ENCODE measurements at places on chromosomes 13 and 19.

GRCh38 chr19:58353717-58354477, 605 bp upstream of the A1BG start:
- DNase-seq, result no peak

GRCh38 chr19:1105008-1105872, 1.4 kb downstream of the GPX4 start:
- no peak for DNase-seq

GRCh38 chr19:18281082-18282020, at the start of gene JUND:
Gene JUND (minus strand): TSS chr19:18281622. CDS start chr19:18281484, 138 bp downstream.
- peak; percentile 96 for DNase-seq

DNA sequence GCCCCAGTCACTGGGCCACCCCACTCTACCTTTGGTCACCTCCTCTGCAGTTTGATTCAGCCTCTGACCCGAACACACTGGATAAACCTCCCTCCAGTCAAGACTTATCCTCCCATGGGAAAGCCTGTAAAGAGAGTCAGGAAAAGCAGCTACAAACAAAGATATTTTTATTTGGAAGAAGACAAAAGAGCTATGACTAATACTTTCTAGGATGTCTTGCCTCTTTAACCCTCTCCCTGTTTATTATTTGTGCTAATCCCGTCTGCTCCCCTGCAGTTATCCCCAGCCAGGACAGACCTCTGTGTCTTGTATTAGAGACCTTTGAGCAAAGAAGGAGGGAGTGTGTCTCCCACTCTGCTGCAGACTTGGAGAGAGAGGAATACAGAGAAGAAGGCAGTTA, 178.3 kb downstream of the EFNB2 start:
- no peak for DNase-seq

GRCh38 chr19:4904481-4904880, 1.8 kb upstream of the ARRDC5 start:
- no peak for DNase-seq

- no peak for DNase-seq
Observed at GRCh38 chr19:38455031-38455430, 21.5 kb downstream of the RYR1 start.

DNA sequence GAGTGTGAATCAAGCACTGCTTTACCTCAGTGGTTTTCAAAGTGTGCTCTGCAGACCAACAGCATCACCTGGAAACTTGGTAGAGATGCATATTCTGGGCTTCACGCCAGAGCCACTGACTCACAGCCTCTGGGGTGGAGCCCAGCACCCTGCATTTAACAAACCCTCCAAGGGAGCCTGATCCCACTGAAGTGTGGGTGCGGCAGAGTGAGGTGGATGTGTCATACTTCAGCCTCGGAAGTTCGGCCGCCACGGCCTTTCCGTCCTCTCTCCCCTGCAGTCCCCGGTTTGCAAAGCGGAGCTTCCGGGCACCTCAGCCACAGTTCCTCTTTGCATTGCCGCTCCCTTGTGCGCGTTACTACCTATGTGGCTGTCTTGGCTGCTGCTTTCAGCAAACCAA, 33.3 kb upstream of the MICU2 start:
- peak; percentile 96 for DNase-seq

GRCh38 chr19:45764945-45765701, 3.9 kb downstream of the SIX5 start:
- DNase-seq, result no peak

- DNase-seq, result no peak
Observed at GRCh38 chr19:55537741-55538111, 793 bp upstream of the SBK2 start.

DNA sequence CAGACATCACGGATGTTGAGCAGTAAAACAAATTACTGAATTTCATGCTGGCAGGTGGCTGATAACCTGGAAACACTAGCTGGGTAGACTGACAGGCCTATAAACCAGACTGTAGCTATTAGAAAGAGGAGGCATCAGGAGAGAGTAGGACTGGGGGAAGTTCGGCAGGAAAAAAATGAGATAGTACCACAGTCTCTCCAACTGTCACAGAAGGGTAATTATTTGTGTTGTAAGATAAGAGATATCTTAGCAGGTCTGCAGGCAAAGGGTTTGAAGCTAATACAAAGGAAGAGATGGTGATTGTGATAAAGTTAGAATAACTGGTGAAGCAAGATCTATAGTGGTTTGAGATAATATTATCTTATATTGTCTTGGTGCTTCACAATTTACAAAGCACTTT, 41.7 kb downstream of the MIPEP start:
- no peak for DNase-seq

- no peak for DNase-seq
Observed at GRCh38 chr19:35120898-35121297, 5.3 kb downstream of the FXYD3 start.

DNA sequence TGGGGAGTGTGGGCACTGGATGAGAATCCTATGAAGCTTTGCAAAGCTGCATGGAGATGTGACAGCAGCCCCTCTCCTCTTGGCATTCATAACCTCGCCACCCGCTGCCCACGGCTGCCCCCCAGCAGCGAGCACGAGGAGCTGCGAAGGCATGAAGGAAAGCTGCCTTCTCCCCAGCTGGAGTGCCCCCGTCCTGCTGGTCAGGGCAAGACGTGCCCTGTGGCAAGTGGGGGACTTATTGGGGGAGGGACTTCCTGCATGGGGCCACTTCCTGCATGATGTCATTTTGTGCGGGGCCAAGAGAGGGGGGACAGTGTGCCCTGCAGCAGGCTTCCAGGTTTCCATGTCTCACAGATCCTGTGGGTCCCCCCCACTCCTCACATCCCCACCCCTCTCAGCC, 85.9 kb downstream of the TSHZ3 start:
- no peak for DNase-seq

DNA sequence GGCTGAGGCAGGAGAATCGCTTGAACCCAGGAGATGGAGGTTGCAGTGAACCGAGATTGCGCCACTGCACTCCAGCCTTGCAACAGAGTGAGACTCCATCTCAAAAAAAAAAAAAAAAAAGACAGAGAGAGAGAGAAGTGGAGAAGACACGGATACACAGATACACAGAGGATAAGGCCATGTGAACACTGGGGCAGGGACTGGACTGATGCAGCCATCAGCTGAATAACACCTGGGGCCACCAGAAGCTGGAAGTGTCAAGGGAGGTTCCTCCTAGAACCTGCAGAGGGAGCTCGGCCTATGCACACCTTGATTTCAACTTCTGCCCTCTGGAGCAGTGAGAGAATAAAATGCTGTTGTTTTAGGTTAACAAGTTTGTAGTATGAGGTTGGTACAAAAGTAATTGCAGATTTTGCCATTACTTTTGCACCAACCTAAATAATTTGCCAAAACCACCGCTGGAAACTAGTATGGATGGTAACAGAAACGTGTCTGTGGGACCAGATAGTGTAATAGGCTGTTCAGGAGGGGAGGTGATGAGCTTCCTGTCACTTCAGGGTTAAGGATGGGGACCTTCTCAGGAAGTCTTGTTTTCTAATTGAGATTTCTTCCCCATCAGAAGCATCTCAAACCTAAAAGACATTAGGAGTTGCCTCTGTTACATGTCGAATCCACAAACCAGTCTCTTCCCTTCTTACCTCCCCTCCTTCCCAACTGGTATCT, 36.4 kb upstream of the IGSF23 start:
- DNase-seq, result peak; percentile 37

DNA sequence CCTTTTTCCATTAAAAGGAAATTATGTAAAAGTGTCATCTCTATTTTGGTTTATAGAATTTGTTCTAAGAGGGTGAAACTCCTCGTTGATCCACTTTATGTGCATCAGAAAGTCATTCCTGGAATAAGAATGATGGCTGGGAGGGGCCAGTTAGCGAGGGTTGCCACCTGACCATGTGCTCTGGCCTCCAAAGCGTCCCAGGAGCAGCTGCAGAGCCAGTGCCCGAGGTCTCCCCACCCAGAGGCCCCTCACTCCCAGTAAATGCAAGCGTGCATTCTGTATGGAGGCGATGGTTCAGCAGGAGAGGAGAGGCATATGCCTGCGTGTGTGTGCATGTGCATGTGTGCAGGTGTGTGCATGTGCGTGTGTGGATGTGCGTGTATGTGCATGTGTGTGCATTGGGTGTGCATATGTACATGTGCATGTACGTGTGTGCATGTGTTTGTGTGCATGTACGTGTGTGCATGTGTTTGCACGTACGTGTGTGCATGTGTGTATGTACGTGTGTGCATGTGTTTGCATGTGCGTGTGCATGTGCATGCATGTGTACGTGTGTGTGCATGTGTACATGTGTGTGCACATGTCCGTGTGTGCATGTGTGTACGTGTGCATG, 345.8 kb downstream of the TEX29 start:
- DNase-seq, result no peak

- peak; percentile 5 for DNase-seq
Observed at GRCh38 chr13:80382576-80382975, 41.6 kb upstream of the SPRY2 start.

DNA sequence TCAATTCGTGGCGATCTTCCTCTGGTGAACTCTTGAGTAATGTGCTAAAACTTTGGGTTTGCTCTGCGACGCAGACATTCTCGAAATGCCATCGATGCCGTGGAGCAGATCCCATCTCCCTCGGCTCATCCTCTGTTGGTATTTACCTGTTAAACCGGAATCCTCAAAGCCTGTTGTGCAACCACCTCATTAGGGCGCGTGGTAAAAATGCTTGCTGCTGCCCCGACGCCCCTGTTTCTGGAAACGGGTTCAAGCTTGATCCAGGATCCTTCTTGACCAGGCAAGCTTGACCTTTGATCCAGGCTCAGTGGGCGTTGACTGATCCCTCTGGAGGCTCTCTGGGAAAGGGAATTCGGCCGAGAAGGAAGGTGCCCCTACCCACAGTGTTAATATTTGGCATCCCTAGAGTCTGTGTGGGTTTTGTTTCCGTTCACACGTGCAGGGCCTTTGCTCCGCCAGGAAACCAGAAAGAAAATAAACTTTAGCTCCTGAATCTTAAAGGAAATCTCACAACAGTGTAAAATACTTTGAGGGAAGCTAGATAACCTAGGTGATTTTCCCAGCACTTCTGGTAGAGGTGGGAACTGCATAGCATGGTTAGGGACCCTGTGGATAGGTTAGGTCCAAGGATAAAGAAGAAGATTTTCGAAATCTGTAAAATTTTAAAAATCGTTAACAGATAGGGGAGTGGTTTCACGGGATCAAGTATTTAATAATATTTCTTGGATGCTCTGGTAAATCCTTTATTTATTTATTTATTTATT, 1.1 kb downstream of the LSM14A start:
- DNase-seq, result peak; percentile 7

- no peak for DNase-seq
Observed at GRCh38 chr13:49627831-49628652, at the start of gene ARL11. Gene ARL11 (plus strand): TSS chr13:49628507. CDS start chr13:49630448, 1,941 bp downstream.

GRCh38 chr13:96252903-96253302, 163.0 kb downstream of the HS6ST3 start:
- no peak for DNase-seq

DNA sequence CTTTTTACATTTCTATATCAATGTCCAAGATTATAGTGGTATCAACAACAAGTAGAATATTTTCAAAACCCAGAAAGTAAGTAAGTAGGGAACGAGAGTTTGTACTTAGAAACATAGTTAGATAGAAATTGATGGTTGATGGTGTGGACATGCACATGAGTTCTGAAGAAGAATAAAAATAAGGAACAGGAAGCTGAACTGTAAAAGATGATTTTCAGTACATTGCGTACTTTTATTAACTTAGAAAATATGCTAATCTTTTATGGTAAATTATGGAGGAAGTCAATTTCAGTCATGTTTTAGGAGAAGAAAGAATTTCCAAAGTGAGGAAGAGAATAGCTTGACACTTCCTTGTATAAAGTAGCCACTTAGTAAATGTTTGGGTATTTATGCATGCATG, 12.3 kb upstream of the GPR18 start:
- no peak for DNase-seq

- no peak for DNase-seq
Observed at GRCh38 chr13:94400874-94401273, 78.6 kb downstream of the DCT start.

- DNase-seq, result no peak
Observed at GRCh38 chr13:24230428-24231072, 70.0 kb downstream of the SPATA13 start.

- no peak for DNase-seq
Observed at GRCh38 chr19:11736696-11737095, 2.0 kb downstream of the ZNF823 start.

GRCh38 chr19:33496038-33496895, 25.3 kb downstream of the PEPD start:
- no peak for DNase-seq

DNA sequence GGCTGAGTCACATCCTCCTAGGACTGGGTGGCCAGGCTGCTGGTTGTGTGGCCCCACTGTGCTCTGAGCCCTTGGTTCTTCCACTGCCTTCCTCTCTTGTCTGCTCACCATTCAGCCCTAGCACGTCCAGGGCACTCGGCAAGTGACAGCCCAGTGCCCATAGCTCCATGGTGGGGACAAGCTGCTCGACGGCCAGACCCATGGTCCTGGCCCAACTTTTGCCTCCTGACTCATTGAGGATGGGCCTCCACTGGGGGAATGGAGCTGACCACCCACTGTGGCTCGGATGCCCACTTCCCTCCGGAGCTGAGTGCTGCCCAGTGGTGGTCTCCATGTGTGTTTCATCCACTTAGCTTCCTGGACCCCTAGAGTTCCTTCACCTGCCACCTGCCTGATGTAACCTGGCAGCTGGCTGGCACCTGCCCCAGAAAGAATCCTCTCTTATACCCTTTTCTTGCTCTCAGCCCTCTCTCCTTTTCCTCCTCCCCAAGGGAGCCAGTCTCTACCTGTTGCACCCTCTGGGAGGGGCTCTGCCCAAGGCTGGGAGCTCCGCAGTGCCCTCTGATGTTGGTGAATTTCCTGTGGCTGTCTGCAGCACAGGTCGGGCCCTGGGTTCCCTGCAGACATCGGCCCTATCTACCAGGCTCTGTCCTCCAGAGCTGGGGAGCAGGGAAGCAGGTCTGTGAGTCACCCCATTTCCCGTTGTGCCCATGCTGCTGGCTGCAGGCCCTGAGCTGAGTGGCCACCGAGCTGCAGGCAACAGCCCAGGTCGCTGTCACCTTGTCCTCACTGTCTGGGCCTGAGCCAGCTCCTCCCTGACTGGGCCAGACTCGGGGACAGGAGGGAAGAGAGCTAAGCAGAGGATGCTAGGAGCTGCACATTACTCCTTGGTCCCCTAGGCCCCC, 7.4 kb downstream of the CHST8 start:
- no peak for DNase-seq

GRCh38 chr19:58328999-58329398, 2.2 kb downstream of the ZSCAN22 start:
- no peak for DNase-seq

DNA sequence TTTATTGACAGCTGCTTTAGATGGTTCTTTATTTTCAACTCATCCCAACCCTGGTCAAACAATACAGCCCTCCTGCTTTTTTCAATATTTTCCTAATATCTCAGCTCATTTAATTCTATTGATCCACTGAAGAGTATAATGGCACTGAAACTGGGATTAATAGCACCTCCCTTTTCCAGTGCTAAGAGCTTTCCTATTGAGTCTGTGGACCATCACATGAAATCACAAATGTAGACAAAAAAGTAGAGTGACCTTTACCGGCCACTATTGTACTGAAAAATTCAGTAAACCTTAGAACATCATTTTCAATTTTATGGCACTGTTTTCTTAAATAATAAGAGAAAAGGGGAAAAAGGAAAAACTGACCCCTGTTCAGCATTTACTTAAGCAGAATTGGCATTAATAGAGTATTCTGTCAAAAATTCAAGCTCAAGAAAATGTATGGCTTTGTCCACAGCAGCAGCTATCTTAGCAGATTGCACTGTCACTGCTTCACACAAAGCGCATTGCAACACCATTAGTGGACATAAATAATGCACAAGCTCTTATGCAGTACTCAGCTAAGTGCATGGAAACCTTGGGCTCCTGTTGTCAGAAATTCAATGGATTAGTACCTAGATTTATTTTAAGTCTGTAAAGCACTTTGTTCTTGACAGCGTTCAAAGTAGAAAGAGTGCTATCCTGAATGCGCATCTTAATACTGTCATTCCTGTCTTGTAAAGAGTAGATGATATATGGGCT, 851.0 kb upstream of the KLHL1 start:
- DNase-seq, result no peak
